ENCODE measurements at places on chromosomes 2 and 18.

DNA sequence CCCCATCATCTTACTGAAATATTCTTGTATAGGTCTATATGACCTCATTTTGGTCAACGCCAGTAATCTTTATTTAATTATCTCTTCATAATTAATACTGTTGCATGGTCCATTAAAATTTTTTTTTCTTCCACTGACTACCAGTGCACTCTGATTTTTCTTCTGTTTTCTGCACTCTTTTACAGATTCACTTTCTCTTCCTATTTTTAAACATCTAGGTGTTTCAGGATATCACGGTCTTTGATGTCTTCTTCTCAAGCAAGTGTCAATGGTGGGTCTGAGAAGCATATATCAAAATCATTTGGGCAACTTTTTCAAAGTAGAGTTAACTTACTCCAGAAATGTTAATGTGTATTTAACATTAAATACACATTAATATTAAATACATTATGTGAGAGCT is 51.4 kb downstream of the CCDC141 start:
- no peak for DNase-seq

DNA sequence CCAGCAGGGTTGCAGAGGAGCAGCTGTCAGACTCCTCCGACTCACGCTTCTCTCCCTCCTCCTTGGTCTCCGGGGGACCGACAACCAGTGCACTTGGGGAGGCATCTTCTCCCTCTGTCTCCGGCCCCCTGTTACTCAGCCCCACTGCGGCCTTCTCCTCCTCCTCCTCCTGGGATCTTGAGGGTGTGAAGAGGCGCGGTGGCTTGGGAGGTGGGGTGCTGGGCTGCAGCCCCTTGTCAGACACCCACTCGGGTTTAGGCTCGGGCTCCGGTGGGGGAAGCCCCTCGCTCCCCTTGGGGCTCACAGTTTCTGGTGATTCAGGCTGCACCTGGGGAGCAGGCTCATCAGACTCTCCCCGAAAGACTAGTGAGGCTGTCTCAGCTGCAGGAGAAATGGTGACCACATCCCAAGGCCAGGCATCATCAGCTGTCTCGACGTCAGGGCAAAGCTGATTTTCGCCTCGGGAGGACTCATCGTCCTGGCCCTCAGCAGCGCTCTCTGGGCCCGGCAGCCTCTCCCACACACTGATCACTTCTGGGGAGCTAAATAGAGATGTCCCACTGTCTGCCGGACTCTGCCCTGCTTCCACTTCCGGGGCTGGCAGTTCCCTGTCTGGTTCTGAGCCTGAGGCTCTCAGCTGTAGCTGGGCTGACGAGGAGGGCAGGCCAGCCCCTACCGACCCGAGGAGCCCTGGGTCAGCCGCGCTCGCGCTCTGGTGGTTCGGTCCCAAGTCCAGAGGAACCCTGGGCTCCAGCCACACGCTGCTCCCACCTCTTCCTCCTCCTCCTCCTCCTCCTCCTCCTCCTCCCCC is 9.0 kb upstream of the SFXN5 start:
- DNase-seq = no peak

DNA sequence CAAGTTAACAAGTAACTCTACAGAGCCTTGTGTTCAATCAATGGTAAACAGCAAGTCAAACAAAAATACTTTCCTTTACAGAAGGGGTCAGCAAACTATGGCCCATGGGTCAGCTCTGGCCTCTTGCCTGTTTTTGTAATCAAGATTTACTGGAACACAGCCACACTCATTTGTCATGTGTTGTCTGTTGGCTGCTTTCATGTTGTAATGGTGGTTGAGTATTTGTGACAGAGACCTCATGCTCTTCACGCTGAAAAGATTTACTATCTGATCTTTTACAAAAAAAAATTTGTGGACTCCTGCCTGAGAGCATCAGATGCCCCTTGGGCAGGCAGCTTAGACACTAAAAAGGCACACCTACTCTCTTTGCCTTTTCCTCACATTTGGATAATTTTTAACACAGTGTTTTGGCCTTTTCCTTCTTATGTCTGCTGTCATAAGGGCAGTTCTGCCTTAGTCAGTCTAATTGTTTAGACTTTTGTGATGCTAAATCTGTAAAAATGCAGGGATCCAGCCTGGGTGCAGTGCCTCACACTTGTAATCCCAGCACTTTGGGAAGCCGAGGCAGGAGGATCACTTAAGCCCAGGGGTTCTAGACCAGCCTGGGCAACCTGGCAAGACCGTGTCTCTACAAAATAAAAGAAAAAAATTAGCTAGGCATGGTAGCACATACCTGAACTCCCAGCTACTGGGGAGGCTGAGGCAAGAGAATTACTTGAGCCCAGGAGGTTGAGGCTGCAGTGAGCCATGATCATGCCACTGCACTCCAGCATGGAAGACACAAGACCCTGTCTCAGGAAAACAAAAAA is 18.3 kb downstream of the IL1B start:
- no peak for DNase-seq

DNA sequence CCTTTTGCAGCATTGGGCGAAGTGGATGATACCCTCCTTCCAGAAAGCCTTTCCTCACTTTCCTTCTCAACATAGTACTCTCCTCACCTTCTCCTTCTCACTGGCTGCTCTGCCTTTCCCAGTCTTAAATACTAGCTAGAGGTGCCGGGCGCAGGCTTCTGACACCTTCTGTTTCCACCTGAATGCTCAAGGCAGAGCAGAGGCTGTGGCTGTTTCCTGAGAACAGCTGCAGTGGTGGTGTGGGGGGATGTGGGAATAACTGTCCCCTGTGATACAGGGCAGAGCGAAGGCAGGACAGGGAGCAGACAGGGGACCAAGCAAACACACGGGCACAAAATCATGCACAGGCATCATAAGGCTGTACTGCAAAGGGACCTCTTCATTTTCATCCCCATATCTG is 303.1 kb downstream of the SS18 start:
- DNase-seq = no peak

DNA sequence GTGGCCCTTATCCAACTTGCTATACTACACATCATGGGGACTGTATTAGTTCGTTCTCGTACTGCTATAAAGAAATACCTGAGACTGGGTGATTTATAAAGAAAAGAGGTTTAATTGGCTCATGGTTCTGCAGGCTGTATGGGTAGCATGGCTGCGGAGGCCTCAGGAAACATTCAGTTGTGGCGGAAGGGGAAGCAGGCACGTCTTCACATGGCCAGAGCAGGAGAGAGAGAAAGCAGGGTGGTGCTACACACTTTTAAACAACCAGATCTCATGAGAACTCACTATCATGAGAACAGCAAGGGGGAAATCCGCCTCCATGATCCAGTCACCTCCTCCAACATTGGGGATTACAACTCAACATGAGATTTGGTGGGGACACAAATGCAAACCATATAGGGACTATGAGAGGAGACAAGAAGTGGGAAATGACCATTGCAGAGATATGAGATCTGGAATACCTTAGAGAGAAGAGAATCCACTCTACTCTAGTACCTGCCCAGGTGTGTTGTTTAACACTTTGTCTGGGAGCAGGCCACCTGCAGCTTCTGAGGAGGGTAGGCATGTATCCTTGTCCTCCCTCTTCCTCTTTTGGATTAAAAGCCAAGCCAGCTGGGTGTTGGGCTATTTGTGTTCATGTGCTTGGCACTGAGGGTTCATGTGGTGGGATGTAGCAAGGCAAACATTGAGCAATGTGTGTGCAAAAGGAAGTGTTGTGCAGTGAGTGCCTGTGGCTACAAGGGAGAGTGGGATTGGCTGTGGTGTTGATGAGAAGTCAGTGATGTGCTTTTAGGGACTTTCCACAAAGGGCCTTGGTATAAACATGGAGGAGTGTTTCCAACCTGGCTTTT is 22.8 kb downstream of the TTLL4 start:
- DNase-seq = no peak

GRCh38 chr2:210630873-210631560 is 74.6 kb downstream of the CPS1 start:
- no peak for DNase-seq

DNA sequence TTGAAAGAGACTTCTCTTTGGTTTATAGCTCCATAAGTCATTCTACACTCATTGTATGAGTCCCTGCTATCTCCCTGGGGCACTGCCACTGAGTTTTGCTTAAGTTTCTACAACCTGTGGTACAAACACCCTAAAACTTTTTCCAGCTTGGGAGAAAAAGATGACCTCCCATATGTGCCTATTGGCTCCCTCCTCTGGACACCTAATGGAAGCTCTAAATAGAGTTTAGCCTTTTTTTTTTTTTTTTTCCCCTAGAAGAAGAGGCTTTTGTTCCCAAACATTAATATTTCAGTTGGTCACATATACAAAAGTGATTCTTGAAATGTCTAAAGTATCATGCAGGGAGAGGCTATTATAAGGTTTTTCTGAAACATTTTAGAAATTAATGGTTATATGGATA is 547.2 kb upstream of the TMEFF2 start:
- no peak for DNase-seq

GRCh38 chr2:72425996-72426395 is 278.3 kb upstream of the CYP26B1 start:
- no peak for DNase-seq

DNA sequence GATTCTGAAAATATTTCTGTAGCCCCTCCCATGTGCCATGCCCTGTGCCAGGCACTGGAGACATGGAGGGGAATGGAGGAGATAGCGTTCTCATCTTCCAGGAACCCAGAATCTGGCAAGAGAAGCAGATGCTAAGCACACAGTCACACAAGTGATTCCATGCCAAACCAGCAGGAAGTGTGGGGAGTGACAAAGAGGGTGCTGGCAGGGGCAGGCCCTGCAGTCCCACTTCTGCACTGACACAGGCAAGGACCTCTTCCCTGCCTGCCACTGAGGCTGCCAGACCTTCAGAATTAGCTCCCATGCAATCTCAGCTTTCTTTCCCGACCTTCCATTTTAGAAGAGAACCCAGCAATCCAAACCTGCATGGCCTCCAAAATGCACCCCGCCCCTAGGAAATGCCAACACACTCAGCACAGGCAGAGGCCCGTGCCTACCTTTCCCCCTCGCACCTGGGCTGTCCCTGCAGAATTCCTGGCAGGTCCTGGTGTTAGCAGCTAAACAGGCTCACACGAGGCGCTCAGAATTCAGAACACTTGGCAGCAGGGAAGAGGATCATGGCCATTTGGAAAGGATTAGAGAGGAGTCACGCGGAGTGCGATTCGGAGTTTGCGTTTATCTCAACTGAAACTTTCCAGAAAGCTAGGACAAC is 155.3 kb downstream of the MSH2 start:
- DNase-seq = no peak

GRCh38 chr2:206192157-206192556 is 32.5 kb downstream of the EEF1B2 start:
- DNase-seq = no peak

- DNase-seq = no peak
These were observed 513.8 kb upstream of the POU3F3 start for GRCh38 chr2:104340162-104340561.

GRCh38 chr18:48846423-48846932 is 104.3 kb downstream of the SMAD7 start:
- DNase-seq = no peak

DNA sequence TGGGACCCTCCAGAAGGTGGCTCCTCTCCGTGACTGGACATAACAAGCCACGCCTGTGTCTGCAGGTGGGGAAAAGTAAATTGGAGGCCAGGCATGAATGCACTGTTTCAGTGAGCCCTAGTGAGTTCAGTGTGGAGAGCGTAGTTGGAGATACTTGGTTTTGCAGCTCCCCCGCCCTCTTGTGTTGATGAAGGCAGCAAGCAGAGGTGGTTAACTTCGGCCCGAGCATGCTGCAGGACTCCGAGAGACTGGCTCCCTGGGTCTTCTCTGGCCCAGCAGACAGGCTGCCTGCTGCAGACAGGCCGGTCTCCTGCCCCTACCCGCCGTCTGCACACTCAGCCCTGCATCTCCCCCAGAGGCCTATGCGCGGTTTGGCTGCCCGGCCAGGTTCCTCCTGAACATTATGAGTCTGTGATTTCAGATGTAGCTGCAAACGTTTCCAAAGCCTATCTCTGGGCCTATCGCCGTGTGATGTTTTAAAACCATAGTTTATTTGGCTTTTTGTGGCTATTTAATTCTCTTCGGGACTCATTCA is 102.4 kb downstream of the LDLRAD4 start:
- DNase-seq = no peak

DNA sequence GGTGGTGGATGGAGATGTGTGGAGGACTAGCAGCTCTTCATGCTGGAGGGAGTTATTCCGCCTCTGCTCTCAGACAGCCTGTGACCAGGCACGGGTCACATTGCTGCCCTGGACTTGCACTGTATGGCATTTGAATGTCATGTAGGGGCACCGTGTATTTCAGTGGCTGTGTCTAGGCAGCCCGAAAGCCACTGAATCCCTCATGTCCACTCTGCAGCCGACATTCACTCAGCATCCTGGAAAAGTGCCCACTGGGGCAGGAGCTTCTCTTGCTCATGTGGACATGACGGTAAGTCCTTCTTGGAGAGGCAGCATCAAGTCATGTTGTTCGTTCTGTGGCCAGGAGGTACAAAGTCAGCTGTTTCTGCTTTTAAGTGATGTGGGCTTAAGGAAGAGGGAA is 127.9 kb downstream of the SH3RF3 start:
- DNase-seq = no peak

DNA sequence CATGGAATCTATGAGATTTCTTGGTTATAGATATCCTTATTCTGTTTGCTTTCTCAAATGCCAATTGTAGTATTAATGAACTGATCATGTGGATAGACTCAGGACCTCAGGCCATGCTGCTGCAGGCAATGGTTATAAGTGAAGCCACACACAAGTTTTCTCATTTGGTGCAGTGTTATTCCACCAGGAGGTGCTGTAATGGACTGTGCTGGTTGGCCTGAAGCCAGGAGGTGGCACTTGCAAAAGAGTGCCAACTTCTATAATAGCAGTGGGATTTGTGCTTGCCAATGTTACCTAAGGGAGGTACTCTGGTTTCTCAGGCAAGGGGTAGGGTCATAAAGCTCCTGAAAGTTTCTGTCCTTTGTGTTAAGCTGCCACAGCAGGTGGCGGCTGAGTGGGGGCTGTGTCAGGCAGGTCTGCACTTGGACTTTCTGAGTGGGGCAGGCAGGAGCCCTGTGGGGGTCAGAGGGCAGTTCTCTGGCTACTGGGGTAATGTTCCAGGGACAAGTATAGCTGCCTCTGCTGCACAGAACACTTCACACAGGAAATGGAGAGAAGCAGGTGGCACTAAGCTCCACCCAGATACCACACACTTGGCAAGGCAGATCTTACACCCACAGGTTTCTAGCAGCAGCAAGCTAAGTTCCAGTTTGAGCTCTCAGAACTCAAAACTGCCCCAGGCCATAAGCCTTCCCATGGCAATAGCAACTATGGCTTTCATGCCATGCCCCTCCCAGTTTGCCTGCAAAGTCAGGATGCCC is 352.6 kb upstream of the CWC22 start:
- no peak for DNase-seq

Data from left ventricle myocardium inferior (tissue), 1 donor.